ENCODE measurements at places on chromosomes 4 and X.

GRCh38 chr4:171629182-171629581 lies 184.0 kb upstream of the GALNTL6 start:
- DNase-seq, result no peak

DNA sequence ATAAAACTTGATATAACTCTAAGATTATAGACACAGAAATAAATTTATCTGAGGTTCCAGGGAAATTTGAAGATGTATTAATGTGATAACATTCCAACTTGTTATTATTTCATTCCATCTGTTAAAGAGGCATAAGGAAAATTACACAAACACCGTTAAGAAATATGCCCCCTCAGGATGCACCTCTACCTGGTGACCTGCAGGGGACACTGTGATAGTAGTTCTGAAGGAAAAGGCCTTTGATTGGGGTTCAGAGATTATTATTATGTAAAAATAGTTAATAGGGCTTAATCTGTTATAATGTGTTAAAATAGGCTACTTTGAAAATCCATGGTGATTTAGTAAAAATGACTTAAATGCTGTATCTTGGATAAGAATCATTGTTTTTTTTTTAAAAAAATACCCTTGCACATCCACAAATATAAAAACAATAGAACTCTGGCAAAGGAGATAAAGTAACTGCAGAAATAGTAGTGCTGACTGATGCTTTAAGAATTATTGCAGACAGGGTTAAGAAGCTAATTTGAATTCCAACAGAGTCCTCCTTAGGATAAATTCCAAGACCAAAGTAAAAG lies 6.1 kb upstream of the ABRAXAS1 start:
- DNase-seq, result no peak

DNA sequence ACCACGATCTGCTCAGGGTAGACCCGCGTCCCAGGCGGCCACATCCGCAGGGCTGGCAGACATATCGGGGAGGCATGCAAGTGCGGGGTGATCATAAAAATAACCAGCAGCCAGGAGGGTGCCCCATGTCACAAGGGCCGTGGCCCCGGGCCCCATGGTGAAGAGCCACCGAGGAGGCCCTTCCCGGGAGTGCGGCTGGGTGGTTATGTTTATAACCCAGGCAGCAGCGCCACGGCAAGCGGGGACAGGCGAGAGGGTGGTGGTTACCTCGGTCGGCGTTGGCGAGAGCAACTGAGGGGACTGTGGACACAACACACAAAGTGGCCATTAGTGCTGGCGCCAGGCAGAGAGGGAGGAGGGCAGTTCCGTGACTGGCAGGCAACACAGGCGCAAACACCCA lies 92.7 kb upstream of the AFAP1 start:
- DNase-seq, result no peak

DNA sequence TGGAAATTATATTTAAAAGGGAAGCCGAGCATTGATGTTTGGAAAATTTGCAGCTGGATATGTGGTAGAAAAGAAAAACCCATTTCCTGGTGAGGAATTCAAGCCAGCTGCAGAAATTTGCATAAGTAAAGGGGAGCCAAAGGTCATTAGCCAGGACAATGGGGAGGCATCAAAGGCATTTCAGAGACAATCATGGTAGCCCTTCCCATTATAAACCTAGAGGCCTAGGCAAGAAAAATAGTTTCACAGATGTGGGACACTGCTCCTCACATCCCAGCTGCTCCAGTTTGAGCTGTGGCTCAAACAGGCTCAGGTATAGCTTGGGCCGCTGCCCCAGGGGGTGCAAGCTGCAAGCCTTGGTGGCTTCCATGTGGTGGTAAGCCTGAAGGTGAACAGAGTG lies 35.8 kb downstream of the NAP1L3 start:
- DNase-seq, result no peak

GRCh38 chrX:9164086-9164485 lies 130.2 kb upstream of the FAM9B start:
- no peak for DNase-seq

GRCh38 chr4:141565379-141566089 lies 70.8 kb upstream of the IL15 start:
- no peak for DNase-seq

DNA sequence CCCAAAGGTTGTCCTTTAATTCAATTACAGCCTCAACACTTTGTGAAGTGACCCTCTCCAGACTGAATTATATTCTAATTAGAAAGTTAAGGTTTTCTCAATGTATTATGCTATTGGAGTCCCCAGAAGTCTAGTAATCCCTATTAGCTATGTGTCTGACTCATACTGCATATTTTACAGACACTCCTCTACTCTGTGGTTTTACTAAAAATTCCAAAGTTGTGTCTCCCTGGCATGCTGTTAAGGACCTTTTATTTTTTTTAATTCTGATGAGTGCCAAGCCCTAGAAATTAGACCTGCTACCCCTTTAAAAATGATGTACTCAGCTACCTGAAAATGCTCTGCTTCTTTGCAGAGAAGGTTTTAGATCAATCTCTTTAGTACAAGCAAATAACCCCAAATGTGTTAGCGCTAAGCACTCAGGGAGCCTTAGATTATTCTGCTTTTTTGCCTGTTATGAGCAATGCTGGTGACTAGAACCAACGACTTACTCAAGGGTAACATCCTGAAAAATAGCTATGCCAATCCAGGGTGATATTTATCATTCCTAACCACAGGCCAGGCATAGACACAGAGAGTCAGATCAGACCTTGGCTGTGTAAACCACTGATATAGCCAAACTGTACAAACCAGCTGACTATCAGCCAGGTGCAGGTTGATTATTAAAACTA lies 26.1 kb upstream of the CXCL13 start:
- DNase-seq, result no peak

DNA sequence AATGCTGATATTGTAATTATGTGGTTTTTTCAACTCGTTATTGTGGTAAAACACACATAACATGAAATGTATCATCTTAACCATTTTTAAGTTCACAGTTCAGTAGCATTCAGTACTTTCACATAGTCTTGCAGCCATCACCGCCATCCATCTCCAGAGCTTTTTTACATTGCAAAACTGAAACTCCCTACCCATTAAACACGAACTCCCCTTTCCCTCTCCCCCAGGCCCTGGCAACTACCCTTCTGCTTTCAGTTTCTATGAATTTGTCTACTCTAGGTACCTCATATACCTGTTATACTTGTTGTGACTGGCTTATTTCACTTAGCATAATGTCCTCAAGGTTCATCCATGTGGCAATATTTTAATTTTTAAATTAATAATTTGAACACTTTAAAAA lies 380.6 kb downstream of the MAPK10 start:
- DNase-seq, result no peak

DNA sequence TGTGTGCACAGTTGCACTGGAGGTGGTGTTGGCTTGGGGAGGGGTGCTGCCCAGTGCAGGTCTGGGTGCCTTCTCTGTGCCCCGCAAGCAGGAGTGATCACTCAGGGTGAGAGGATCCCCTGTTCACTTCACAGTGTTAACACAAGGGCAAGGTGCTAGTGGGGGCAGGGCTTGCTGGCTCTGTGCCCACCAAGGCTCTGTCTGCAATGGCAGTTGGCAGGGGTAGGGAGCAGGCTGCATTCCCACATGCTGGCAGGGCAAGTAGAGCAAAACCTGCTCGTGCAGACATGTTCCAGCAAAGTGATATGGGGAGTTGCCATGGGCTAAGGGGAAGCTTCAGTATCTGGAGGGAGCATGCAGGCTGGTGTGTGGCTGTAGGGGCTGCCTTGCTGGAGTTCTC lies 428.0 kb downstream of the ZNF674 start:
- no peak for DNase-seq

GRCh38 chr4:8319731-8320385 lies 50.3 kb downstream of the HTRA3 start:
- no peak for DNase-seq

DNA sequence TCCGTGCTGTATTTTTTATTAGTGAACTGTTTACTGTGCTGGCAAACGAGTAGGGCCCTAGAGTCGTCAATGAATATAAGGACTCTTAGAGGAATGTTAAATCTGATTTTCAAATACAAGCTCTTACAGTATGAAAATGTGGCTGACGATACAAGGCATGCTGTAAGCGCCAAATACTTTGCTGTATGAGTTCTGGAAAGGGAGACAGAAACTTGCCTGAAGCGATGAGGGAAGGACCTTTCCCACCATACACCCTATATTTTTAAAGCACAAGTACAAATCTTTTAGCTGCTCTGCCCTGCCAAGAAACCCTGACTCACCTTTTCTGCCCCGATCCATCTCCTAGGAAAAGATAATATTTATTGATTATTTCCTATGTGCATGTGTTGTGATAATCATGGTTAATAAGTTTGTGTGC lies 15.7 kb upstream of the RUFY3 start:
- DNase-seq, result no peak

DNA sequence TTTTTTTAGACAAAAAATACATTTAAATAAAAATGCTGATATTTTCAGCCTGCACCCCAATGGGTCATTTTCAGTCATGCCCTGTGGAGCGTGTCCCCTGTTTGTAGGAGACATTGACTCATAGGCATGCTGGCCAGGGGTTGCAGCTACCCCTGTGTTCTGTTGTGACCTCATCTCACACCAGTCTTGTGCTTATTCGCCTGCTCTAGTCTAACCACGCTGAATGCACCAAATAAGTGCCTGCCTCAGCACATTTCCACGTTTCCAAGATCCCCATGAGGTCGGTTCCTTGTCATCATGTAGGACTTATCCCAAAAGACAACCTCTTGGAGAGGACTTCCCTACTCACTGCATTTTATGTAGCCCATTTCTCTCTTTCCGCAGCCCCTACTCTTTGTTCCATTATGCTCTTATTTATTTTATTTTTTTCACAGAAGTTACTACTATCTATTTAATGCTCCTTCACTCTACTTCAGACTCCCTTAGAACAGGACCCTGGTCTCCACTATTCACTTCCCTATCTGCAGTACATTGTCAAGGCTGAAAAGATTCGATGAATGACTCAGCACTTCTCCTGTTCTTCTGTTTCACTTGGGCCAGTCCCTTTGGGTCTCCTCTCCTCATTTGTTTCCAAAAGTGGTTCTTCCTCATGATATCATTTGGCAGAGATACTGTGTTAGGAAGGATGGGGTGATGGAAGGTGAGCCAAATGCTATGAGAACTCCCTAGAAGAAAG lies 109.7 kb downstream of the MSL3 start:
- no peak for DNase-seq

GRCh38 chr4:143514901-143515300 lies 1.4 kb downstream of the SMARCA5 start:
- DNase-seq, result no peak

DNA sequence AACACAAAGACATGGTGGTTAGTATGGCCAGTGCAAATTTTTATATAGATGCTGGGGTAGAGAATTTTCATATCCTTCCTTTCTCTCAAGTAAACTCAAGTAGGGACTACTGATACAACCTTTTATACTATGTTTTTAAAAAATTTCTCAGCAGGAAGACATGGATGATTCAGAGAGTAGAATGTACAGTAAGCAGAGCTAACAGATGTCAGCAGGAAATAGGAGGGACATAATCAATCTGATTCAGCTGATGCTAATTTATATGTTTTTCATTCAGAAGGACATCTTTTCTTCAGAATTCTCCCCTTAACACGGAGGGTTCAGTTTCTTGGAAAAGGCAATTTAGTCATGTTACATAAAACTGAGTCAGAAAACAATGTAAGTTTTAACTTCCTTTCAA lies 95.4 kb downstream of the GRIA2 start:
- no peak for DNase-seq

- peak; percentile 29 for DNase-seq
These were observed 51.8 kb downstream of the RBPJ start for GRCh38 chr4:26372525-26373172.

- no peak for DNase-seq
These were observed 124.5 kb downstream of the ATXN3L start for GRCh38 chrX:13195340-13195739.

- DNase-seq, result no peak
These were observed 134.5 kb downstream of the ARHGAP6 start for GRCh38 chrX:11531226-11531625.

DNA sequence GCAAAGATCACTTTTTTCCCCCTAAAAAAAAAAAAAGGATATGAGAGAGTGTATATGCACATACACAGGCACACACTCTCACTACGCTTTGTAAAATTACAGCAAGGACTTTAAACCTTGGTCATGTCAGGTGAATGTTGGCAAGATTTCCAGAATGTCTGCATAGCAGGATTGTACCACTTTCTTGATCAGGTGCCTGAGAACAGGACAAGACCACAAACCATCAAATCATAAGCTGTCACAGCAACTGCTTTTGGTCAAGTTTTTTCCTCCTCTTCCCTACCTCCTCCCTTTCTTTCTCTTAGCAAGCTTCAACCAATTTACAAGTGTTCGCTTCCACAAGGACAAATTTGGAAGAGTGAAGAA lies 15.3 kb downstream of the PPARGC1A start:
- DNase-seq, result no peak

All from CD4-positive, alpha-beta T cell treated with Interleukin-15 for 1 hour (primary cell).